Neural crest cell (in vitro differentiated cells): ENCODE measurements at places on chromosomes 7 and 10. TPM values are rescaled to one million over a fixed set of nuclear protein-coding genes. Genes with fewer than 3 reads are reported as not detected.
A peak's percentile ranks its signal among the peaks of the same experiment; 100 is the strongest.

DNA sequence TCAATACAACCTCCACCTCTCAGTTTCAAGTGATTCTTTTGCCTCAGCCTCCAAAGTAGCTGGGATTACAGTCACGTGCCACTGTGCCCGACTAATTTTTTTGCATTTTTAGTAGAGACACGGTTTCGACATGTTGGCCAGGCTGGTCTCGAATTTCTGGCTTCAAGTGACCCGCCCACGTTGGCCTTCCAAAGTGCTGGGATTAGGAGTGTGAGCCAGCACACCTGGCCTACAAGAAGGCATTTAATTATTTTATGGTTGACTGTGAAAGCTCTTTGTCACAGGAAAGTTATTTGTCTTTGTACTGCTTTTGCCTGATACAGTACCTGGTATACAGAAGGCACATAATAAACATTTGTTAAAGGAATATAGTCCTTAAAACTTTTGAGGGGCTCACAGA, 12.9 kb downstream of the MYOZ1 start:
- no peak for DNase-seq

Gene NPFFR1
- not detected in 2 replicates for total RNA-seq

GRCh38 chr7:21616796-21617436, 74.1 kb downstream of the DNAH11 start:
- DNase-seq: no peak

Gene OPALIN
- total RNA-seq: not detected in 2 replicates

DNA sequence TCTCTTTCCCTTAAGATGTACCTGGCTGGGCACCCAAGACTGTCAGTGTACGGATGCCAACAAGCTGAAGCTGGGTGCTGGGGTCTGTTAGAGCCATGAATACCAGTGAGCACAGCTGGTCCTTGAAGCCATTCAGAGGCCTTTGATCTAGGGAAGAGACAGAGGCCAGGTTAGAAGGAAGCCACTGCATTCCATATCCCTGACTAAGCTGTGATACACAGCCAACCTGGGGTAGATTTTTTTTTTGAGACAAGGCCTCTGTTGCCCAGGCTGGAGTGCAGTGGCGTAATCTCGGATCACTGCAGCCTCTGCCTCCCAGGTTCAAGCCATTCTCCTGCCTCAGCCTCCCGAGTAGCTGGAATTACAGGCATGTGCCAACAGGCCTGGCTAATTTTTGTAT, 20.8 kb downstream of the ZDHHC16 start:
- DNase-seq: no peak

DNA sequence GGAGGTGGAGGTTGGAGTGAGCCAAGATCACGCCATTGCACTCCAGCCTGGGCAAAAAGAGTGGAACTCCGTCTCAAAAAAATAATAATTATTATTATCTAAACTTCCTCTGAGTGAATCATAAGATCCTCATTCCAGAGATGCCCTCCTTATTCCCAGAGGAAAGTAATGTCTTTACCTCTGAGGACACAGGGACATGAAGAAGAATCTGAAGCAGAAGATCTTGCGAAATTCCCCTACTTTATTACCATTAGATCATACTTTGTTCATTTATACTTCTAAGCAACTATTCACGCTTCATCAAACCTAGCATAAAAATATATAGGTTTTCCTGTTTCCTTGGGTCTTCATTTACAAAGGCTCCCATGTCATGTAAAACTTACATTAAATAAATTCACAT, 143.1 kb downstream of the ETV1 start:
- DNase-seq: no peak

Gene FGFR2
- 55.5 and 58.4 TPM in 2 replicates for total RNA-seq

Gene RAB19
- total RNA-seq: not detected in 2 replicates

Gene GPRIN2
- total RNA-seq: 1.4 and 1.5 TPM in 2 replicates

Gene GRID2IP
- total RNA-seq: 0.54 and 0.61 TPM in 2 replicates

Gene LOXL4
- total RNA-seq: 1.5 and 1.7 TPM in 2 replicates

Gene ACBD7
- total RNA-seq: 11.8 and 12.0 TPM in 2 replicates

Gene FRA10AC1
- total RNA-seq: 12.5 and 14.2 TPM in 2 replicates

- DNase-seq: no peak
Observed at GRCh38 chr10:119754085-119754484, 28.2 kb downstream of the INPP5F start.

DNA sequence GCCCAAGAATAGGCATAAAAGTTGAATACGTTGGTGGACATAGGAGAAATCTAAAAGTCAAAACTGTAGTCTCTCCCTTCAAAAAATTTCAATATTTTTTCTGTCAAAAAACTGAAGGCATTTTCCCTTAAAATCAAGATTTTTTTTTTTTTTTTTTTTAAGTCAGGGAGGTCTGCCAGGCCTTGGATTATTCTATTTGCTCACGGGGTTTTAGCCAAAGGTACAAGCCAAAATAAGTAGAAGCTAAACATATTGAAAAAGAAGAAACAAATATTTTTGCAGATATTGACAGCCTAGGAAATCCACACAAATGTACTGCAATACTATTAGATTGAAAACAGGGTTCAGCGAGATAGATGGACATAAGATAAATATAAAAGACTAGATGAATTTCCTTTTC, 190.1 kb upstream of the PLXDC2 start:
- no peak for DNase-seq

DNA sequence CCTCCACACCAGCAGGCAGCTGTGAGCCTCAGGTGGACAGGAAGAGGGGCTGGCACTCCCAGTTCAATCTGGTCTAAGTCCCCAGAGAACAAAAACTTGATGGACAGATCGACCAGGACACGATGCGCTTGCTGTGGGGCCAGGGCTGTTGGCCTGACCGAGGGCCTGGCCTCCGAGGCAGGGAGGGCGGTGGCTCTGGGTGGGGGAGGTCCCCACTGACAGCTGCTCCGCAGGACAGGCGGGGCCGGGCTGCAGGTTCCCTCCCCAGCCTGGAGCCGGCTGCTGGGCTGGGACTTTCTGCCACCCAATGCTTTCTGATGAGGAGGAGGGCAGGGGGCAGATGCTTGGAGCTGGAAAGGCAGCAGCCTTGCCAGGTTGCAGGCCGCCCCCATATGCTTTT, 37.4 kb upstream of the ADGRA1 start:
- DNase-seq: no peak

DNA sequence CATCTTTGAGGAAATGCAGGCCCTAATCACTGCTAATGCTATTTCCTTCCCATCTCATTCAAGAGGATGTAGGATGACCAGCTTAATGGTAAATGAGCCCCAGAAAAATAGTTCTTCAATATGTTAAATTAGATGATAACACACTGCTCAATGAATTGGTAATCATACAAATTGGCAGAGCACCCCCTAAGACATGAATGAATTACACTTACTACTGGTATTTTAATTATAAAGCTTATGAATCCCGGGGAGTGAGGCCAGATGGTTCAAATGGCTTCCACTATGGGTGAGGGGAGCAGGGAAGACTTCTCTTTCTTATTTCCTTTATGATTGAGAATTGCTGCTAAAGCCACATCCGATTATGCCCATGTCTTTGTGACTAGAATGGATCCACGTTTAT, 159.2 kb upstream of the TARP start:
- no peak for DNase-seq

- no peak for DNase-seq
Observed at GRCh38 chr10:2464483-2464882, 602.9 kb upstream of the PFKP start.

- no peak for DNase-seq
Observed at GRCh38 chr7:158495216-158495615, 92.4 kb downstream of the PTPRN2 start.

Gene NUPR2
- total RNA-seq: not detected in 2 replicates

GRCh38 chr7:154569916-154570315, 433.0 kb downstream of the PAXIP1 start:
- DNase-seq: no peak

Gene MMP21
- not detected in 2 replicates for total RNA-seq

Gene HECW1
- 2.8 and 3.6 TPM in 2 replicates for total RNA-seq

- DNase-seq: no peak
Observed at GRCh38 chr10:63375458-63375857, 90.3 kb downstream of the JMJD1C start.

Gene DDC
- total RNA-seq: 0.57 and 1.0 TPM in 2 replicates

GRCh38 chr7:69893906-69894305, 295.6 kb downstream of the AUTS2 start:
- DNase-seq: no peak

GRCh38 chr7:132489776-132490237, 86.5 kb downstream of the PLXNA4 start:
- DNase-seq: no peak

DNA sequence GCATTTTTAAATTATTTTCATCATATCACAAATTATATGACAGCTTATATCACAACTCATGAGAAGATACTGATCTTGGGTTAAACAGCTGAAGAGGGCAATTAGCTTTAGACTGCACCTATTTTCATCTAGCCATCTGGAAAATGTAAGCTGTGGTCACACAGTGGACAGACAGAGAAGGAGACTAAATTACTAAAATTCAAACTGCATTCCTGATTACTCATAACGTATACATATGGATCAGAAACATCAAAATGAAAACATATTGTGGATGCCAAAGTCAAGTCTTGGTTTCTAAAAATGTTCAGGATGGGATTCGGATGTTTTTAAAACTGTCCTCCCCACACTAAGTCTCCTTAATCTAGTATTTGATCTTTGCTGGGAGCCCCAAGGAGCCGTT, 6.6 kb downstream of the BBIP1 start:
- DNase-seq: no peak

DNA sequence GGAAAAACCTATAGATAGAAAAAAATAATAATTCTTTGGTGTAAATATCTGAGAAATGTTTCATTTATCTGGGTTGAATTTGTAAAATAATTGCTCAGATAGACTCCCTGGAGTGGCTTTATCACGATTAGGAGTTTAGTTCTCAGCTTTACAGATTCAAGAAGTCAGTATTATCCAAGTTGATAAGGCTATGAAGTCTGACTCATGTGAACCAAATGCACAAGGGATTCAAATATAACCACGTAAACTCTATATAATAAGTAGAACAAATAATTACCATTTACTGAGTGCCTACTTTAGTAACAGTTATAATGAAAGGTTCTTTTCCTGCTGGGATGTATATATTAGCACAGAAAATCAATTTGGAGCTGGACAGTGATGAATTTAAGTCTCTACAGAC, 290.4 kb downstream of the PRKG1 start:
- no peak for DNase-seq

Gene PILRA
- total RNA-seq: 2.6 and 2.7 TPM in 2 replicates

Gene SSC4D
- 1.0 and 1.1 TPM in 2 replicates for total RNA-seq

Gene HOXA6
- total RNA-seq: 1.6 and 2.0 TPM in 2 replicates

Gene OR2A42
- 0.14 TPM in 1 of 2 replicates, not detected in the other for total RNA-seq

GRCh38 chr10:79608505-79609375, 2.0 kb upstream of the SFTPA1 start:
- peak; percentile 39 for DNase-seq

DNA sequence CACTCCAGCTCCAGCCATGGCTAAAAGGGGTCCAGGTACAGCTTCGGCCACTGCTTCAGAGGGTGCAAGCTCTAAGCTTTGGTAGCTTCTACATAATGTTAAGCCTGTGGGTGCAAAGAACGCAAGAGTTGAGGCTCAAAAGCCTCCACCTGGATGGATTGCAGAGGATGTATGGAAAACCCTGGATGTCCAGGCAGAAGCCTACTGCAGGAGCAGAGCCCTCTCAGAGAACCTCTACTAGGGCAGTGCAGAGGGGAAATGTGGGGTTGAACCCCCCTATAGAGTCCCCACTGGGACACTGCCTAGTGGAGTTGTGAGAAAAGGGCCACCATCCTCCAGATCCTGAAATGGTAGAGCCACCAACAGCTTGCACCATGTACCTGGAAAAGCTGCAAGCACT, 10.7 kb upstream of the RNF32 start:
- DNase-seq: no peak

Gene CFTR
- total RNA-seq: not detected in 2 replicates

DNA sequence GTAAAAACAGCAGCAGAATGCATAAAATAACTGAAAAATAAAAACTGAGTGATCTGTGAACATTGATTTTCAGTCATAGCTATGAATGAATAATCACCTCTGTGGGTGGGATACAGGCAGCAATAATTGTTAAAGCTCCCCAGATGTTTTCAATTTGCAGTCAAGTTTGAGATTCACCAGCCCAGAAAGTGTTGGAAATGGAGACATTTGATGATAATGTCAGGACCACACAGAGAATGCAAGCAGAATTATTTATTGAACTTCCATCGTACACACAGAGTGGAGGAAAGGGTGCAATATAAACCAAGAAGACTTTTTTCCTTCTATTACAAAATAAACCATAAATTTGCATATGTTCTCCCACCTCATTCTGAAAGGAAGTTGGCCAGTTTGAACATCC, 601.7 kb downstream of the ANKRD7 start:
- no peak for DNase-seq

Gene PSD
- 36.1 and 37.4 TPM in 2 replicates for total RNA-seq
